T-helper 1 cell (primary cell): ENCODE measurements at places on chromosomes 5 and 9.

DNA sequence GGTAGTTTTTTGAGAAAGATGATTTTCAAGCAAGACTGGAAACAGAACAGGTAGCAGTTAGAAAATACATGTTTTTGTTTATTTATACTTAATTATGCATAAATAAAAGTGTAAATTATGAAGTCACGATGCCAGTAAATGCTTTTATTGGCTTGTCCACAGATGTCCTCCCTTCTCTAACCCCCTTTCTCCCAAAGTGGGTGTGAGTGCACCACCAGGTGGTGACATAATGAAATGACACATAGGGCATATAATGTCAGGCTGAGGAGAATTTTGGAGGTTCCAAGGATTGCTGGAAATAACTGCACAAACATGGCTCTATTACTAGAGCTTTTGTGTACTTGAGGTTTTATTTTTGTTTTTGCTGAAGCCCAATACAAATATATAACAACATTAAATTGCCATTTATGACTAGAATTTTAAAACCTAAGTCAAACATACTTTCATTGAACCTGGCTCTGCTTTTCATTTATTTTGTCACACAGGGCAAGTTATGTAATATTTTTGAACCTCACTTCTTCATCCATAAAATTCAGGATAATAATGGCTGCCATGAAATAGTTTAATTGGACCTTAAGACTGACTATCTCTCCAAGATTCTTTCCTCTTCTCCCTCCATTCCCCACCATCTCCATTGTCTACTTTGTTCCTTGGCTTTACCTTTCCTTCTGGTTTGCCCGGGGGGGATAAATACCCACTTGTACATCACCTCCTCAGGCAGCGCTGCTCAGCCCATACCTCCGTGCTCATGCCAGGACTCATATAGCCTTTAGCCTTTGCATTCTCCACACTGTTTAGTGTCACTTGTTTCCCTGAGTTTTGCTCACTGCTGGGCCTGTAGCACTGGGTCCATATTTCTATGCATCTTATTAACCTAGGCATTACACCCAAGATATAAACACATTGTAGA, 168.8 kb downstream of the PDE4D start:
- DNase-seq, result no peak

DNA sequence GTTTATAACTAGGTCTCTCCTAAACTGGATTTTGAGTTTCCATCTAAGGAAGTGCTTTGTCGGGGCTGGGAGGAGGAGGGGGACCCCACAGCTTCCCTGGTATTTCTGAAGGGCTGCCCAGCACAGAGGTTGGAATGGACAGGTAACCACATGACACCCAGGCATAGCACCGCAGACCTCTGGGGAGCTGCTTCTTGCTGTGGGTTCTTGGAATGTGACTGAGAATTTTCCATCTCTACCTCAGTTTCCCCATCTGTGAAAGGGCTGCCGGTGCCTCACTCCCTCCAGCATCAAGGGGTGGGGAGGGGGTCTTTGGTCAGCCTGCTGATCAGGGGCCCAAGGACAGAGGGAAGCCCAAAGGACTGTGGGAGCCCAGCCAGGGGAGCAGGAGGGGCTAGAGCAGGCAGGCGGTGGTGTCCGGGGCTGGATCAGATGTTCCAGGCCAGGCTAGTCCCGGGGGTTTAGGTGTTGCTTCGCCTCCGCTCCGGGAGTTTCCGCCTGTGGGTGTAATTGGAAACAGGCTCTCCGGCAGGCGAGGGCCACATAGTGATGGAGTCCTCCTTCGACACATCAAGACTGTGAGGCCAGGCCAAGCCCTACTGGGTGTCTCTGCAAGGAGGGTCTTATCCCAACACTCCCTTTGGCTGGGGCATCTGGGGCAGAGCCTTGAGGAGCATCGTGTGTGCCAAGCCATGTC, 3.3 kb downstream of the OLFML2A start:
- no peak for DNase-seq

DNA sequence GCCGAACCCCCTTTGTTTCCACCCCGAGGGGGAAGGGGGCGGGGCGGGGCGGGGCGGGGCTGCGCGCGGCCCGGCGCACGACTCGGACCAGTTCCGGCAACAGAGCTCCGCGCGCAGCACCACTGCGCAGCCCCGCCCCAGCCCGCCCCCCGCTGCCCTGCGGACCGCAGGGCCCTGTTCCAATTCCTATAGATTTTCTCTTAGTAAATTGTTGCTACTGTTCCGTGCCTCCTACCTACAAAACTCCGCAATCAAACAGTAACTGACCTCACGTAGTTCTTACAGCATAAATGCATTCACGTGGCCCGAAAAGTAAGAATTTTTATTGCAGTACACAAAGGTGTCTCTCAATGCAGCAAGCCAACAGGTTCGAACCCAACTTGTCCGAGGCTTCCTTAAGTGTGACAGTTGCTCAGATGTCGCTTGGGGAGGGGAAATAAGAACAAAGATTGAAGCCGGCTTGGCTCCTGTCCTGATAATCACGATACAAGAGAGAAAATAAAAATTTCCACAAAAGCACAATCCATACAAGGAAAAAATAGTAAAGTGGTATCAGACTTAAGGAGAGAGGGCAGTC, 1.2 kb upstream of the RNF38 start:
- no peak for DNase-seq

- DNase-seq, result no peak
Measured at GRCh38 chr5:58842852-58843251, 260.0 kb downstream of the RAB3C start.

DNA sequence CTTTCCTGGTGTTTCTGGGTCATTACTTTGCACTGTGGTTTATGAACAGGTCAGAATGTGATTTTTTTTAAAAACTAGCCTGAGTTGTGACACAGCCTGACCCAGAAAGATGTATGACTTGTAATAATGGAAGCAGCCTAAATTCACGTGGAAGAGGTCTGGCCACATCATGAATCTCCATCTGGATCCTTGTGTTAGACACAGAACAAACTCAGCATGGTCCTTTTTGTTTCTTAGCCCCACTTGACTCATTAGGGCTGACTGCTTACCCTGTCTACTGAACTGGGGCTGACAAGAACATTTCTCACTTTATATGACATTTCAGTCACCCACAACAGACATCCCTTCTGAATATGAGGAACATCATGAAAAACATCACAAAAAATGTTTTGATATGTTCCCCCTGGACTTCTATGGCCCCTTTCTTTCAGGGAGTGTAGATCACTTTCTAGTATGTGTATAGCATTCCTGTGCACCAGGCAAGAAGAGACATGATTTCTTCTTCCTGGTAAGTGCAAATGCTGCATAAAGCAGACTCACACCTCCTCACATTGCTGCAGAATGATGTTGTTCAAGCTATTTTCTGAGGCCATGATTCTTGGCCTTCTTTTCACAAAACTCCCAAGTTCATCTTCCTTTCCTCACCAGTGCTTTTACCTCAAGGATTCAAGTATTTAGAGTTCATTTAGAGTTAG, 52.3 kb downstream of the ZNF622 start:
- no peak for DNase-seq

- DNase-seq, result no peak
Measured at GRCh38 chr5:32068561-32068960, 105.6 kb downstream of the GOLPH3 start.

- DNase-seq, result no peak
Measured at GRCh38 chr5:40430101-40430710, 249.5 kb upstream of the PTGER4 start.

- no peak for DNase-seq
Measured at GRCh38 chr9:89953824-89954615, 349.2 kb downstream of the GADD45G start.

- DNase-seq, result no peak
Measured at GRCh38 chr5:138458384-138458783, 6.9 kb upstream of the EGR1 start.

GRCh38 chr5:14003936-14004335, 59.4 kb upstream of the DNAH5 start:
- DNase-seq, result no peak

DNA sequence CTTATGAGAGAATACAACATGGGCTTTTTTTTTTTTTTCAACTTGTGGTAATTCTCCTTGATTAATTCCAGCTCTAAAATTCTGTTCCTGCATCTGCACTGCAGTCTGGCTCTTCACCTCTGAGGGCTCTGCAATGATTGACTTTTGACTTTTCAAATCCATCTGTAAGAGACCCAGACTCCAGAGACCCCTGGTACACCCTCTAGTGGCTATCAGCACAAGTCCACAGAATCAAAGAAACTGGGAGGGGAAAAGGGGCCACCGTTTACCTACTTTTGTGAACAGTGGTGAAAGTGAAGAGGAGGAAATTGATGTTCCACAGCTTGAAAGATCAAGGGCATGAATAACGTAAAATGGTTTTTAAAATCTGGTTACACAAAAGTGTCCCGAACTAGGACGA, 151.6 kb downstream of the SLIT3 start:
- no peak for DNase-seq

- DNase-seq, result no peak
Measured at GRCh38 chr5:17403695-17404490, 94.1 kb upstream of the TAF11L2 start.

DNA sequence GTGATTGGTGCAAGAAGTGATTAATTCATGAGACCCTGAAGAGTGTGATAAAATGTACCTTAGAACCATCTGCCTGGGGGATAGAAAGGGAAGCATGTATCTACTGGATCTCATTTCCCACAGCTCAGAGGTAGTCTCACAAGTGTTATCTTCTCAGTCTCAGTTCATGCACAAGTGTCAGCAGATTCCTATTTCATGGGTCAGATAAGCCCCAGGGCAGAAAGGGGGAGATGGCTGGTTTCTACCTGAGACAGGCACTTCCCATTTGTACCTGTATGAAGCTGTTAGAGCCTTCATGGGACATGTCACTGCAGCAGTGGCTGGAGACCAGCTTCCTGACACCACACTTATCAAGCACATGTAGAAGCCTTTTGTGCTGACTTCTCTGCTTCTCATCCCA, 45.6 kb upstream of the SMIM15 start:
- DNase-seq, result no peak

DNA sequence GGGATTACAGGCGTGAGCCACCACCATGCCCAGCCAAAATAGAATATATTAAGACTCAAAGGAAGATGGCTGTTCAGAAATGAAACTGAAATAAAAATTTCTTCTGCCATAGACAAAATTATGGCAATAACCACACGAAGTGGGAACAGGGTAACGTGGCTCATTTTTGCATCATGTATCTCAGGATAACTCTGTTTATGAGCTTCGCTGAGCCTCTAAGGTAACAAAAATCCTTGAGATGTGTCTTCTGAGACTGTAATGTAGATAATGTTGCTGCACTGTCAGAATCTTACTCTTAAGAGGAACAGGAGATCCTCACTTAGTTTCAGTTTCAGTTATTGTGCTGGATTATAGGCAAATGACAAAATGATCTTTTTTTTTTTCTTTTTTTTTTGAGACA, 153.8 kb downstream of the GOLPH3 start:
- no peak for DNase-seq

- no peak for DNase-seq
Measured at GRCh38 chr9:79742110-79742721, 170.5 kb downstream of the TLE4 start.

DNA sequence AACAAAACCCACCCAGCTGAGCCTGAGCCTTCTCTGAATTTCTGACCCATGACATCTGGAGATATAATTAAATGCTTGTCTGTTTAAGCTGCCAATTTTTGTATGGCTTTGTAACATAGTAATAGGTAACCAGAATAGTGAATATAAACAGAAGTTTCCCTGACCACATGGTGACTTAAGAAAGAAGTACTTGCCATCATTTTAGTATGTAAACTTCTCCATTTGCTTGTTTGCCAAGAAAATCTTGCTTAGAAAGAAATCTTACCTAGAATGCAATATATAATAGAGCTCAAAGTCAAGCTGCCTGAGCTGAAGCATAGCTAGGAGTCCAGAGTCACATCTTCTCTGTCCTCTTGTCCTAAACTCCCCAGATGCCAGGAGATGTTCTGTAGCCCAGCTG, 117.0 kb downstream of the PCSK1 start:
- no peak for DNase-seq

GRCh38 chr5:169602535-169602934, 19.0 kb downstream of the SPDL1 start:
- no peak for DNase-seq

GRCh38 chr5:74895906-74896305, 29.7 kb upstream of the FAM169A start:
- no peak for DNase-seq

DNA sequence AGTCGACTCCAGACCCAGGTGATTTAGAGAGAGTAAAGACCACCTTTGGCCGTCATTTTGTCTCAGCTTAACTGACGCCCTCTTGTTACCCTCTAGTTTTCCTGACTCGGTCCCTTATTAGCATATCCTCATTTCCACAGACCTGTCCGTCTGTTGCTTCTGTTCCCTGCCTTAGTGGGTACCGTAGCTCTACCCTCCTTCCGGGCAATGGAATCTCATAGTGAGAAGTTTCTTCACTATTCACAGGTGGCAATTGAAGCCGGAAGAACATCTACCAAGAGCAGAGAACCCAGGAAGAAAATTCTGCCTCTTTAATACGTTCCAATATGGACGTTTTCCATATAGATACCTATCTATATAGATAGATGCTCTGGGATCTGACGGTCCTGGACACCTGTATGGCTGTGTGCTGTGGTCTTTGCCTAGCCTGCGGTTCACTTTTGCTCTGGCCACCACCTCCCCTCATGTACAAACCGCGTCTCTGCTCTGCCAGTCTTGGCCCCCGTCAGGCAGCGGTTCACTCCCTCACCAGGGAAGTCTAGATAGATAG, 652 bp upstream of the TMEM161B start:
- DNase-seq, result no peak

DNA sequence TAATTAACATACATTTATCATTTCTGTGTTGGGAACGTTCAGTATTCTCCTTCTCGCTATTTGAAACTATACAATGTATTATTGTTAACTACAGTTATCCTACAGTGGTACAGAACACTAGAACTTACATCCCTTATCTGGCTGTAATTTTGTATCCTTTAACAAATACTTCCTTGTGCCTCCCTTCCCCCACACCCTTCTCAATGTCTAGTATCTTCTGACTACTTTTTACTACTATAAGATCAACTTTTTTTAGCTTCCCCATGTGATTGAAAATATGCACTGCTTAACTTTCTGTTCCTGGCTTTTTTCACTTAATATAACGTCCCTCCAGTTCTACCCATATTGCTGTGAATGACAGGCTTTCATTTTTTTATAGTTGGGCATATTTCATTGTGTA, 253.5 kb downstream of the RAB3C start:
- DNase-seq, result no peak

DNA sequence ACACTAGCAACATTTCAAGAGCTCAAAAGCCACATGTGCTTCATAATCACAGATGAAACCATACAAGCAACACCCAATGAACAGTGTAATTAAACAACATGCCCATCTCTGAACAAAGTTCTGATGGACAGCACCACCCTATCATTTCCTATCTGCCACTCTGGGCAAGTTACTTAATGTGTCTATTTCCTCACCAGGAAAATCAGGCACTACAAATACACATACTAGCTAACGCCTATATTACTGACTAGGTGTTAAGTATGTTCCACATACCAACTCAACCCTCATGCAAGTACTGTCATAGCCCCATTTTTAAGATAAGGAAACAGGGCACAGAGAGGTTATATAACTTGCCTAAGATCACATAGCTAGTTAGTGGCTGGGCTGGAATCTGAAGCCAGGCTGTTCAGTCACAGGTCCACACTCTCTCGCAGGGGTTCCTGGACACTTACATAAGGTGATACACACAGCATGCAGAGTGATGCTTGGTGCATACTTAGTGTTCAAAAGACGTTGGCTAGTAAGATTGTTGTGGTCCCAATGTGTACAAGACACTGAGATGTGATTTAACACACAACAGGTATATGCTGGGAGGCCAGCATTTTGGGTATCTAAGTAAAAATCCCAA, 24.2 kb downstream of the CORO2A start:
- no peak for DNase-seq

- no peak for DNase-seq
Measured at GRCh38 chr5:3122985-3123762, 371.7 kb upstream of the IRX2 start.
